ENCODE measurements at places on chromosomes 6 and 20. TPM values are rescaled to one million over a fixed set of nuclear protein-coding genes. Genes with fewer than 3 reads are reported as not detected.

The PERP gene
- 31.5 TPM for total RNA-seq

The E2F1 gene
- total RNA-seq: 11.4 TPM

The OGFR gene
- 41.8 TPM for total RNA-seq

The REM1 gene
- total RNA-seq: not detected

The EBF4 gene
- total RNA-seq: 0.73 TPM

The SIGLEC1 gene
- not detected for total RNA-seq

The GUCA1A gene
- total RNA-seq: 0.36 TPM

The GABRR2 gene
- total RNA-seq: 0.31 TPM

The COL21A1 gene
- under 0.01 TPM for total RNA-seq

The SMLR1 gene
- not detected for total RNA-seq

The TNF gene
- under 0.01 TPM for total RNA-seq

Data from melanocyte of skin (primary cell).